ENCODE measurements at places on chromosomes 11 and 22. TPM values are rescaled to one million over a fixed set of nuclear protein-coding genes. Genes with fewer than 3 reads are reported as not detected.

SHANK3 gene
- not detected for total RNA-seq

INTS4 gene
- 53.9 TPM for total RNA-seq

DDX25 gene
- total RNA-seq: not detected

OR52H1 gene
- total RNA-seq: not detected

PRG3 gene
- total RNA-seq: not detected

KCTD14 gene
- total RNA-seq: not detected

SAA4 gene
- not detected for total RNA-seq

MYBPC3 gene
- not detected for total RNA-seq

PTPN5 gene
- not detected for total RNA-seq

KIRREL3 gene
- total RNA-seq: not detected

DNA sequence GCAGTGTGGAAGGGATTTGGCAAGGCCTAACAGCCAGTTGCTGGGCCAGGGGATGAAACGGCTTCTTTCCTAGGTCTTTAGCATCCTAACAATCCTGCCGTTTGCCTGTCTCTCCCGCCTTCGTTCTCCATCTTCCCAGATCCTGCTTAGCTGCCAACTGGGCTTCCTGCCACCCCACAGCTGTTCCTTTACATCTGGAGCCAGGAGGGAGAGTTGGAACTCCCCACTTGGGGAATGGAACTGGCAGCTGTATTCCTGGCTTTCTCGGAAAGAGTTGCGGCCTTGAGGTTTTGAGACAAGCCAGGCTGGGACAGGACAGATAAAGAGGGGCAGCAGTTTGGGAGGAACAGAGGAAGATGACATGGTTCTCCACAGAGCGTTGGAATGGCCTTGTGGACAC is 59.6 kb downstream of the ST3GAL4 start:
- H3K4me3 ChIP-seq: no peak overlapping the region
- no peaks in the 10 kb centered on the region for H3K36me3 ChIP-seq
- peaks cover 10% of the 10 kb centered on the region for H3K4me1 ChIP-seq
- no peak overlapping the region for H3K27ac ChIP-seq

- H3K27me3 ChIP-seq: no peaks in the 10 kb centered on the region
- no peak for DNase-seq
- no peak overlapping the region for H3K27ac ChIP-seq
Observed at GRCh38 chr11:133386852-133387251, 145.4 kb downstream of the OPCML start.

DNA sequence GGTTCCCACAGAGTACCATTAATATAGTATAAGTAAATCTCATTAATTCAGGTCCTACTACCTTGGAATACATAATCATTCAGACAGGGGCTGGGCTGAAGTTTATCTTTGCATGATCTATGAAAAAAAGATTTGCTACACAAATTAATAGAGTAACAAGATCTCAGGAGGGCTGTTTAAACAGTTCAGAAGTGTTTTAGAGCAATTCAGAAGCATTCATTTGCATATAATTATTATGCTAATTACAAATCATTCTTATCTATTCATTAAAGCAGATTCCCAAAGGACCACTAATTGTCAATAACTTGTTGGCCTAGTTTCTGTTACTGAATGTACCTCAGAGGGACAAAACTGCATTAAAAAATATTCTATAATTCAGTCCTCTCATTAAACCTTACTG is 40.5 kb downstream of the PITPNB start:
- no peaks in the 10 kb centered on the region for H3K36me3 ChIP-seq
- no peak overlapping the region for H3K27ac ChIP-seq

GRCh38 chr11:102837156-102837555 is 6.3 kb downstream of the MMP3 start:
- no peak overlapping the region for H3K27ac ChIP-seq
- H3K36me3 ChIP-seq: no peaks in the 10 kb centered on the region
- H3K4me3 ChIP-seq: no peak overlapping the region
- H3K27me3 ChIP-seq: peaks cover 2% of the 10 kb centered on the region

- DNase-seq: peak; percentile 48
- no peaks in the 10 kb centered on the region for H3K36me3 ChIP-seq
- H3K27ac ChIP-seq: no peak overlapping the region
- peaks cover 11% of the 10 kb centered on the region for H3K27me3 ChIP-seq
- H3K4me1 ChIP-seq: no peaks in the 10 kb centered on the region
- H3K4me3 ChIP-seq: no peak overlapping the region
Observed at GRCh38 chr22:24758164-24758799, 16.2 kb downstream of the PIWIL3 start.

DNA sequence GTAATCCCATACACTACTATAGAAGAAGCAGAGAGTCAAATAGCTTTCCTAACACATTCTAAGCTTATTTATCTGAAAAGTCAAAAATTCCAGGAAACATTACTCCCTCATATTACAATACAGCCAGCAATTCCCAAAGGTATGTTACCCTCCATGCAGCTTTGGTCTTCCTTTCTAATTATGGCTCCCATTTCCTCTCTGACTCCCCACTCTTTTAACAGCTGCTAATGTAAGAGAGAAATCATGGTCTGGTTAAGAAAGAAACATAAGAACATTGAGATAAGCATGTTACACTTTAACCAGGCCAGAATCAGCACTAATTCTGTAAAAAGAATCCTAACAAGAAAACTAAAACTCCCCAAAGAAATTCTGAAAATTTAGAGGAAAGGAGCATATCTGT is 6.8 kb downstream of the PPP2R1B start:
- H3K4me3 ChIP-seq: no peak overlapping the region
- H3K4me1 ChIP-seq: peaks cover 12% of the 10 kb centered on the region
- peaks cover 36% of the 10 kb centered on the region for H3K36me3 ChIP-seq
- no peak for DNase-seq

- H3K27me3 ChIP-seq: peaks cover 11% of the 10 kb centered on the region
- H3K27ac ChIP-seq: no peak overlapping the region
- no peak for DNase-seq
- H3K4me1 ChIP-seq: peaks cover 17% of the 10 kb centered on the region
- H3K36me3 ChIP-seq: no peaks in the 10 kb centered on the region
Observed at GRCh38 chr22:35555483-35555890, 14.9 kb downstream of the RASD2 start.

DNA sequence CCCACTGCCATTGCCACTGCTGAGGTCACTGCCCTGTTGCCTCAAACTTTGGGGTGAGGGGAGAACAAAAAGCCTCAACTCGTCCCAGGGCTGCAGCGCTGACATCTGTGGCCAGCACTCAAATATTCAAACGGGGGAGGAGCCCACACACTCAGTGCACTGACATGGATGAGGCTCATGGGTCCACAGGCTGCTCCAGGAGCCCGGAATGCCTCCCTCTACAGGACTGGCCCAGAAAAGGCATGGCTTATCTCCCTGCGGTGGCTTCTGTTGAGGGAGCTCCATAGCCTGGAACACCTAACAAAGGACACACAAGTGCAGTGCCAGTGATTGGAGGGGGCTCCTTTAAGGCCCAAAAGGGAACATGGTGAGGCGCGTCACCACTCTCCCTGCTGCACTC is 341.1 kb upstream of the LUZP2 start:
- H3K4me1 ChIP-seq: no peaks in the 10 kb centered on the region
- no peak for DNase-seq
- no peak overlapping the region for H3K27ac ChIP-seq
- H3K36me3 ChIP-seq: no peaks in the 10 kb centered on the region
- H3K27me3 ChIP-seq: no peaks in the 10 kb centered on the region

DNA sequence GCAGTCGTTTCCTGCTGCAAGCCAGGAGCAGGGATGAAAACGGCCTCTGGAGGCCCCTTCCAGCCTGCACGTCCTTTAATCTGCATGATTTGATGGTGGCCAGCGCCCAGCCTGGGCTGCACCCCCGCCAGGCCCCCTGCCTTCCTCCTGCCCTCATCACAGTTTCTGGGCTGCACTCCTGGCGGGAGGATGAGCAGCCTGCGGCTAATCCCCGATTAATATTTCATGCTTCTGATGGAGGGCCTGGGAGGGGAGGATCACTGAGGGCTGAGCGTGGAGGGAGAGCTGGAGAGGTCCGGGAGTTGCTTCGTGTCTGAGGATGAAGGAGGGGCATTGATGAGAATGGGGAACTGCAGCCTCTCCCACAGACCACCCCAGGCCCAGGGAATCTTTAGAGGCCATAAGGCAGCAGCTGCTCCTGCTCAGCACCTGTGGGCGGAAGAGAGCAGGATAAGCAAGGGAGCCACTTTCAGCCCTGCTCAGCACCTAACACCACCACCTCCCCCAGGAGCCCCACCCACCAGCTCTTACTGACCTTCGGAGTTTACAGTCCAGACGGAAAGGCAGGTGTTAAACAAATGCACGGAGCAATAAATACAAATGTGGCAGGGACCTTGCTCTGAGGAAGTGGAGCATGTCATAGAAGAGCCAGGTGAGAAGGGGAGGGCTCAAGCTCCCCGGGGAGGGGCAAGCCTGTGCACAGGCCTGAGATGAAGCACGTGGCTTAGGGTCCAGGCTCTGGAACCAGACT is 135.0 kb upstream of the NECTIN1 start:
- H3K4me3 ChIP-seq: no peak overlapping the region
- H3K27me3 ChIP-seq: peaks cover 17% of the 10 kb centered on the region
- no peaks in the 10 kb centered on the region for H3K4me1 ChIP-seq

DNA sequence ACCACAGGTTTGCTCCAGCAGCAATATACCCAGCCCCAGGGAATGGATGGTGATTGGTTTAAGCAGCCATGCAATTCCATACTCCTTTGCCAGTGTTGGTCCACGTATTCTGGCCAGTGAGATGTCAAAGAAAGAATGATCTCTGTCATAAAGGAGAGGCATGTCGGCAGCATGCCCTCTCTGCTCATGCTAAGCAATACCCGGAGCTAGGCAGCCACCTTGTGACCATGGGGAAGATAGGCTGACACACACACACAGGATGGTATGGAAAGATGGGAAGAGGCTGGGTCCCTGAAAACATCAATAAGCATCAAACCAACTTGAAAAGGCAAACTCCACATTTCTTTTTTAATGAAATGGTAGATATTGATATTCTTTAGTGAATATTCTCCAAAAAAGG is 5.1 kb downstream of the ABCC8 start:
- H3K27ac ChIP-seq: no peak overlapping the region
- no peaks in the 10 kb centered on the region for H3K36me3 ChIP-seq
- no peak for DNase-seq

DNA sequence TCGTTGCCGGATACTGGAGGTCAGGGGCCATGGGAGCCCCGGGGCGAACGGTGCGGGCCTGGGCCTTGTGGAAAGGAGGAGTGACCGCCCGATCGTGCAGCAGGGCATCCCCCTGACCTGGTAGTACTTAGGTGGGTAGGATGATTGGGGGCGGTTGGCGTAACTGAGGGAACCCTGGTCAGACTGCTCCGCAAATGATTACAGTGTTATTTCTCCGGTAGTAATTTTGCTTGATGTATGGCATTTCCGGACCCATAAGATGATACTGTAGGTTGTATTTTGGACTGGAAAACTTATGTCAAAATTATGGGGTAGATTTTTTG is 762 bp downstream of the MTMR3 start:
- peaks cover 12% of the 10 kb centered on the region for H3K4me1 ChIP-seq
- no peaks in the 10 kb centered on the region for H3K36me3 ChIP-seq

DNA sequence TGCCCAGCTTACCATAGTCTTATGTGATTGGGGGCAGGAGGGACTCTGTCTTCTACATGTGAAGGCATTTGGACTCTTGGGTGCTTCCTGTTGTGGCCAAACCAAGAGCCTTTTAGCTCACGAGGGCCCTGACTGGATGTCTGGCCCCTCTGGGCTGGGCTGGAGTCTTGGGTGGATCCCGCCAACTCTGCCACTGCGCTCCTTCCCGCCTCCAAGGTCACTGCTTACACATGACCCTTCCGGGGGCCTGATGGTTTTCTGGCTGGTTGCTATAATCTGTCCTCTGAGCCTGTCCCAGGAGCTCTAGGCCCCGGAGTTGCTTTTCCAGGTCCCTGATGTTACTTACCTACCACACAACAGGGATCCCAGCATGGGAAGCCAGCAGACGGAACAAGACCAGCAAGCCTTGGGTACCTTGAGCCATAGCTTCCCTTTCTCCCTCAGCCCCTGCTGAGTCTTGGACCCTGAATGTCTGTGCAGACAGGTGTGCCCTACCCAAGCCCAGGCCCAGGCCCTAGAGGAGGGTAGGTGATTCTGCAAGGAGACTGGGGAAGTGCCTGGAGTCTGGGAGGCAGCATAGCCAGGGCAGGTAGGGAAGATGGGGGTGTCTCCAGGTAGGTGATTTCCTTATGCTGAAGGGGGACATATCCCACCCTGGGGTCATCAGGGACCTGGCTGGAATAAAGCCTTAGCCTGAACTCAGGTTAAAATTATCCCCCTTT is 100.3 kb downstream of the TSPAN18 start:
- DNase-seq: no peak
- H3K4me3 ChIP-seq: no peak overlapping the region
- H3K36me3 ChIP-seq: no peaks in the 10 kb centered on the region

DNA sequence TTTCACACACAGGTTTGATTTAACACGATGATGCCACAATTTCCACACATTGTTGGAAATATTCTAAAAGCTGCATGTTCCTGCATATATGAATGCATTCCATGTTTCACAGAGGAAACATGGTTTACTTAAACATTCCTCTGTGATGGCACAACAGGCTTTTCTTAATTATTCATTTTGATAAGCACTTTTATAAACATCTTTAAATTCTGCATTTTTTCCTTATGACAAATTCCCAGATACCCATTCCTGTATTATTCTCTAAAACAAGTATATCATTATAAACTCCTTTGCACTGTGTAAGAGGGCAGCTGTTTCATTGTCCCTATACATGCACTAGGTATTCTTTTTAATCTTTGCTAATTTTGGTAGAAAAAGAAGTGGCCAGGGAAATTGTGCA is 532.3 kb downstream of the SOX6 start:
- no peak for DNase-seq
- H3K4me3 ChIP-seq: no peak overlapping the region

- H3K4me3 ChIP-seq: no peak overlapping the region
- H3K27me3 ChIP-seq: no peaks in the 10 kb centered on the region
- H3K27ac ChIP-seq: no peak overlapping the region
- no peak for DNase-seq
- H3K36me3 ChIP-seq: peaks cover 4% of the 10 kb centered on the region
Observed at GRCh38 chr11:76124905-76125770, 81.2 kb downstream of the WNT11 start.

DNA sequence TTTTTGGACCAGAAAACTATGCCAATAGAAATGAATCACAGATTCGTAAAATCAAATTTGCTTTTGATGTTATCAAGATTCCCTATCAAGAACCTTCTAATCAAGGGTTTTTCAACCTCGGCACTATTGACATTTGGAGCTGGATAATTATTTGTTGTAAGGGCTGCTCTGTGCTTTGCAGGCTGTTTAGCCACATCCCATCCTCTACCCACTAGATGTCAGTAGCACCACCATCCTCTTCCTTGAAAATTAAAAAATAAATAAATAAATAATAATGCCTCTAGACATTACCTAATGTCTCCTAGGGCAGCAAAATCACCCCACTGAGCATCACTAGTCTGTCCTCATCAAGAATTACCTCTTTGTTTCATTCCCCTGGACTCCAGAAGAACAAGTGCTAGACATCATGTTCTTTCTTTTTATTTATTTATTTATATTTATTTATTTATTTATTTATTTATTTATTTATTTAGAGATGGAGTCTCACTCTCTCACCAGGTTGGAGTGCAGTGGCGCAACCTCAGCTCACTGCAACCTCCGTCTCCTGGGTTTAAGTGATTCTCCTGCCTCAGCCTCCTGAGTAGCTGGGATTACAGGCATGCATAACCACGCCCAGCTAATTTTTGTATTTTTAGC is 744.7 kb downstream of the KCNA4 start:
- DNase-seq: no peak
- no peaks in the 10 kb centered on the region for H3K36me3 ChIP-seq
- no peaks in the 10 kb centered on the region for H3K27me3 ChIP-seq
- no peaks in the 10 kb centered on the region for H3K4me1 ChIP-seq
- H3K4me3 ChIP-seq: no peak overlapping the region
